Amniotic stem cell (primary cell): ENCODE measurements at places on chromosomes 3 and 15.
A peak's percentile ranks its signal among the peaks of the same experiment; 100 is the strongest.

- DNase-seq: peak; percentile 55
Measured at GRCh38 chr3:155232605-155233004, 60.9 kb downstream of the STRIT1 start.

GRCh38 chr3:63207066-63207590 lies 71.0 kb upstream of the SYNPR start:
- no peak for DNase-seq

DNA sequence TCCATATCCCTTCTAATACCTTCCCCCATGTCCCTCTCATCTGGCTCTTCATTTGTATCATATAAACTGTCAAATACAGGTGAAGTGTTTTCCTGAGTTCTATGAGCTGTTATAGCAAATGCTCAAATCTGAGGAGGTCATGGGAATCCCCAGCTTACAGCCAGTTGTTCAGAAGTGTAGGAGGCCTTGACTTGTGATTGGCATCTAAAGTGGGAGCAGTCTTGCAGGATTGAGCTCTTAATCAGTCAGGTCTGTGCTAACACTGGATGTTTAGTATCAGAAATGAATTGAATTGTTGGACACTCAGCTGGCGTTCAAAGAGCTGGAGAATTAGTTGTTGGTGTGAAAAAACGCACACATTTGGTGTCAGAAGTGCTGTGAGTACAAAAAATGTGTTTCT lies 65.0 kb downstream of the IFT57 start:
- no peak for DNase-seq

DNA sequence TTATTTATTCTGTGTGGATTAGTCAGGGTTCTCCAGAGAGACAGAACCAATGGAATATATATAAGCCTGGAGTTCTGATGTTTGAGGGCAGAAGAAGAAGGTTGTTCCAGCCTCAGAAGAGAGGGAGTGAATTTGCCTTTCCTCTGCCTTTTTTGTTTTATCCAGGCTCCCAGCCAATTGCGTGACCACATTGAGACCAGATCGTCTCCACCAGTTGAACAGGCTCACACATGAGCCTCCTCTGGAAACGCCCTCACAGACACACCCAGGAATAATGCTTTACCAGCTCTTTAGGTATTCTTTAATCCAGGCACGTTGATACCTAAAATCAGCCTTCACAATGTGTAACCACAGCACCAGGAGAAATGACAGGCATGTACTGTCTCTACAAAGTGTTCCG lies 923.1 kb downstream of the TBL1XR1 start:
- DNase-seq: no peak

- DNase-seq: no peak
Measured at GRCh38 chr3:155651489-155652218, 93.2 kb downstream of the PLCH1 start.

DNA sequence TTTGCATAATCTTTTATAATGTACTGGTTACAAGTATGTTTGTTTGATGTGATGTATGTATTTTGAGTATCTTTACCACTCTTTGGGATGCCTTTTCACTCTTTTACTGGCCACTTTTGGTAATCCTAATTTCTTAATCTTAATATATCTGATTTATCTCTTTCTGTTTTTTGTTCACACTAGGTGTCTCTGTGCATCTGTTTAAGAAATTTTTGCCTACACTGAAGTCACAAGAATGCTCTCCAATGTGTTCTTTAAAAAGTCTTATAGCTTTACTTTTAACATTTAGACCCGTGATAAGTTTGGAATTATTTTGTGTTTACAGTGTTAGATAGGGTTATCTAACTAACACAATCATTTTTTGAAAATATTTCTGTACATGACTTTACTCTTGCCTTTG lies 659.1 kb downstream of the SI start:
- DNase-seq: no peak

DNA sequence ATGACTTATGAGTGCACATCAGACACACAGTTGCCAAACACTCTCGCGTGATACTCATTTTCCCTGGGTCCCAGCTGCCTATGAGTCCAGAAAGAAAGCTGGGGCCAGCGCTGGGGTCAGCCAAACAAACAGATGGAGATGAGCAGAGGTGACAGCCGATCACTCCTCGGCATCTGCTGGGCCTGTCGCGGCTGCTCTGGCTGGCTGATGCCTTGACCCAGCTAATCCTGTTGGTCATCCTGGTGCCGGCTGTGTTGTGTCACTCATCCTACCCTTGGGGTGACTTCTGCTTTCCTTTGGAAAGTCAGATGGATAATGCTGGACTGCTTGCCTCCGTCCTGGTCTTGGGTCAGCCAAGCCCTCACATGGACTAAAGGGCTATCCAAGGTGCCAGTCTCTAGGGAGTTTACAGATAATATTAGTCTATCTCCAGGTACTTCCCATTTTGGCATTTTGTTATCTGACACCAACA lies 105.3 kb upstream of the PDZRN3 start:
- no peak for DNase-seq

- peak; percentile 82 for DNase-seq
Measured at GRCh38 chr15:99442252-99442897, 123.4 kb upstream of the MEF2A start.
